Large intestine (tissue), 12 donors: ENCODE measurements at places on chromosomes 6 and 20. TPM values are rescaled to one million over a fixed set of nuclear protein-coding genes. Genes with fewer than 3 reads are reported as not detected.

Gene NOTCH4
- polyA plus RNA-seq = 8.1 TPM

Gene SERPINB6
- 279 TPM for polyA plus RNA-seq

Gene SLC22A1
- 0.57 TPM for polyA plus RNA-seq

Gene SLC13A3
- polyA plus RNA-seq = 3.7 TPM

Gene CFAP206
- 0.15 TPM for polyA plus RNA-seq

Gene TMEM244
- not detected for polyA plus RNA-seq

Gene SOBP
- 4.6 TPM for polyA plus RNA-seq

- H3K27ac ChIP-seq = no peak overlapping the region
- H3K27me3 ChIP-seq = peaks cover 10% of the 10 kb centered on the region
- no peak for DNase-seq
- H3K4me1 ChIP-seq = peaks cover 3% of the 10 kb centered on the region
- H3K4me3 ChIP-seq = no peak overlapping the region
- no peaks in the 10 kb centered on the region for H3K36me3 ChIP-seq
Observed at GRCh38 chr6:169956580-169956979, 205.2 kb downstream of the ERMARD start.

DNA sequence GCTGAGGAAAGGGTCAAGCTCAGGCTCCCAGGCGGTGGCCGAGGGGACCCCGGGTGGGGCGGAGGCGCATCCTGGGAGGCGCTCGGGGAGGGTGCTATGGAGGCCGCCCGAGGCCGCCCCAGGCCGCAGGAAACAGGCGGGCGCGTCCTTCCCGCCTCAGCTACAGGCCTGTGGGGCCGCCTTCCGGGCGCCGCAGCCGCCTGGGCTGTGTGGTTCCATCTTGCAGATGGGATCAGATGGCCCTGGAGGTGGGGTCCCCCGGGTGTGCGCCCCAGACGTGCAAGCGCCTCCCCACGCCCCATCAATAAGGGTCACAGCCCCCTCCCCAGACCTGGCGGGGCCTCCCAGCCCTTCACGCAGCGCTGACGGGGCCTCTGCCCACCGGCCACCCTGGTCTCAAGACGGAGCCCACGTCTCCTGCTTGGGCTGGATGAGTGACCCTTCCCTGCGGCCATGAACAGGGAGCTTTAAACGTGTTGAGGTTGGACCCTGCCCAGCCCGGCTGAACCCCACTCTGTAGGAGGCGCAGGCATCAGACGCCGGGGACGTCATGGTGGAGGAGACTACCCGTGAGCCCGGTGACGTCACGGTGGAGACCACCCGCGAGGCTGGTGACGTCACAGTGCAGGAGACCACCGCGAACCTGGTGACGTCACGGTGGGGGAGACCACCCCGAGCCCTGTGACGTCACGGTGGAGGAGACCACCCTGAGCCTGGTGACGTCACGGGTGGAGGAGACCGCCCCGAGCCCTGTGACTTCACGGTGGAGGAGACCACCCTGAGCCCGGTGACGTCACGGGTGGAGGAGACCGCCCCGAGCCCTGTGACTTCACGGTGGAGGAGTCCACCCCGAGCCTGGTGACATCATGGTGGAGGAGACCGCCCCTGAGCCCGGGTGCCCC, 267.0 kb downstream of the DLL1 start:
- DNase-seq = no peak
- H3K36me3 ChIP-seq = no peaks in the 10 kb centered on the region
- no peak overlapping the region for H3K27ac ChIP-seq
- H3K4me1 ChIP-seq = no peaks in the 10 kb centered on the region

- no peak for DNase-seq
- no peaks in the 10 kb centered on the region for H3K4me1 ChIP-seq
- no peak overlapping the region for H3K27ac ChIP-seq
- no peak overlapping the region for H3K4me3 ChIP-seq
Observed at GRCh38 chr20:54598352-54598751, 123.0 kb downstream of the DOK5 start.

DNA sequence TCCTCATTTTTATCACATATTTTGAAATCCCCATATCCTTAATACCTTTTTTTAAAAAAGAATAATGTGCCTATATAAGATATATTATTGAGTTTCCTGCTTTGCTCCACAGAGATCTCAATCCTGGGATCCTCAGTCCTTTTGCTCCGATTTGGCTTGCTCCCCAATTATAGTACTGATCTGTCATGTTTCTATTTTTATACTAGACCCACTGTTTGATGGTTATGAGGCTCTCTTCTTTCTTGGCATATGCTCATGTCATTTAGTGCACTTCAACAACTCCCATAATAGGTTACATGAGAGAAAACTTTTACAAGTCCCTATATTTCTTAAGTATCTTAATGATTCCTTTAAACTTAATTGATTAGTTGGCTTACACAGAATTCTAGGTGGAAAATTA, 958.5 kb upstream of the EPHA7 start:
- no peak overlapping the region for H3K27ac ChIP-seq
- H3K36me3 ChIP-seq = no peaks in the 10 kb centered on the region
- H3K4me1 ChIP-seq = no peaks in the 10 kb centered on the region
- no peaks in the 10 kb centered on the region for H3K27me3 ChIP-seq
- no peak for DNase-seq

- no peaks in the 10 kb centered on the region for H3K4me1 ChIP-seq
- H3K27me3 ChIP-seq = no peaks in the 10 kb centered on the region
- H3K36me3 ChIP-seq = no peaks in the 10 kb centered on the region
- no peak overlapping the region for H3K27ac ChIP-seq
- DNase-seq = no peak
Observed at GRCh38 chr6:138007014-138007472, 100.2 kb downstream of the PERP start.

DNA sequence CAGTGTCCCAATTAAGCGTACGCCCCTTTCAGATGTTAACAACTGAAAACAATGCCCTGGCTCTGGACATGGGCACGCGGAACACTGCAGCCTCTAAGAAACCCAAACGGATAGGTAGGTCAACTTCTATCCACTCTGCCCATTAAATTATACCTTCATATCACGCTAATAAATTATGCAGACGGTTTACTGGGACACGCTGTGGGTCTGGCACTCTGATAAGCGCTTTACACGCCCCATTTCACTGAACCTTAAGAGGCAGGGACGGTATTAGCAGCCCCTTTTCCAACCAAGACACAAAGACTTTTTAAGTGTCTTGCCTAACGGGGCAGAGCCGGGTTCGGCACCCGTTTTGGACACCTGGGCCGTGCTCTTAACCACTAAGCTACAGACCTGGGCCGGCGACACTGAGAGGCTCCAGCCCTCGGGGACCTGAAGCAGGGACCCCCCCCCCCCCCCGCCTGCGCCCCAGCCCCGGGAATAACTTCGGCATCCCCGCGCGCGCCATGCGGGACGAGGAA, 744 bp downstream of the STAU1 start:
- no peak for DNase-seq
- peaks cover 19% of the 10 kb centered on the region for H3K4me1 ChIP-seq
- no peaks in the 10 kb centered on the region for H3K27me3 ChIP-seq
- no peaks in the 10 kb centered on the region for H3K36me3 ChIP-seq

GRCh38 chr6:159053781-159054398, 9.1 kb upstream of the TAGAP start:
- no peak overlapping the region for H3K27ac ChIP-seq
- H3K4me3 ChIP-seq = no peak overlapping the region
- H3K4me1 ChIP-seq = no peaks in the 10 kb centered on the region
- H3K36me3 ChIP-seq = no peaks in the 10 kb centered on the region
- no peak for DNase-seq

DNA sequence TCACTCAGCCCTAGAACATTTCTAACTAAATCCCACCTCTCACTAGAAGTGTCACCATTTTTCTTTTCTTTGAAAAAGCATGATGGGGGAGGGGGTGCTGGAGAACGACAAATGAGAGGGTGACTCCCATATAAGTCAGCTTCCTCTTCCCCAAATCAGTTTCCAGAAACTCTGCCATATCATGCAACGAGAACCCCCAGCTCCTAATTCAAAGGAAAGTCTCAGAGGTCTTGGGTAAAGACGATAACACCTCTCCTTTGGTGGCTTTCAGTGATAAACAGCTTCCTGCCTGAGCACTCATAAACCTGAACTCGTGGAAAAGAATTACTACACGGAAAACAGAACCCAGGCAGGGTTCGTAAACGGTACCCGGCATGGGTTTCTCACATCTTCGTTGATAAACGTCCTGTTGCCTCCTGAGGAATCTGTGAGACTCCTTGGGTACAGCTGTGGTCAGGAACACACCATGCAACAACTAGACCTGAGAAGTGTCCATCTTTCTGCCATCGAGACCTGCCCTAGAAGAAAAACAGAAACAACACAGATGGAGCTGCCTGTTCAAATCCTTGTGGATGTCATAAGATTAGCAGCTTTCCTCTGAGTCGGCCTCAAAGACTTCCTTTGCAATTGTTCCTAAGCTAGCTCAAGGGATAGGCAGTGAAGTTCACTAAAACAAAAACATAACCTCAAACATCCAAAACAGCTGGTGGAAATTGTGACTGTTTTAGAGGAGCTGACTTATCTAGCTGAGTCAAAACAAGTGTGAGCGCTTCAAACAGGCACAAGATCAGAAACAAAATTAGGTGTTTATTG, 185.8 kb upstream of the PRDM1 start:
- no peaks in the 10 kb centered on the region for H3K36me3 ChIP-seq
- DNase-seq = no peak
- H3K4me3 ChIP-seq = no peak overlapping the region
- no peak overlapping the region for H3K27ac ChIP-seq

DNA sequence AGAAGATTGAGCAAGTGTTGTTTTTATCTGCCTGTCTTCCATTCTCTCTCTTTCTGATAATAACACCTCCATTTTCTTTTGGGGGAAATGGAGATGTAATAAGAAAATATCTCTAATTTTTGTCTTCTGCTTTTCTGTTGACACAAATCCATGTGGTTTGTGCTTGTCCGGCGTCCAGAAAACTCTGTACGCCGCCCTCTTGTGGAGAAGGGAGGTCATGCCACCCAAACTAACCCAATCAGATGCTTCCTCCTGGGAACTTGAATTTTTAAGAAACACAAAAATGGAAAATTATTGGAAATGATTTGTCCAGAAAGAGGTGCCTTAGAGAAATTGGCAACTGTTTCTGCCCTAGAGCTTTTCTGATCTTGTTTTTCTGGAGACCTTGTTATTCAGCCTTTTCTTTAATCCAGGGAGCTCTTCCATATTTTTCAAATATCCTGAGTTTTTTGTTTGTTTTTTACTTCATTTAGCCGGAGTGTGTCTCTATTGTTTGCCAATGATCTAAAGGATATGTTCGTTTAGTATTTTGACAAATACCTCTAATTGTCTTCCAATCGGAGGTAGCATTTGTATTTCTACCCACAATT, 17.8 kb upstream of the FNDC1 start:
- H3K27ac ChIP-seq = no peak overlapping the region
- no peak overlapping the region for H3K4me3 ChIP-seq
- H3K4me1 ChIP-seq = no peaks in the 10 kb centered on the region
- H3K36me3 ChIP-seq = no peaks in the 10 kb centered on the region
